ENCODE measurements at places on chromosomes 6 and 20.
A peak's percentile ranks its signal among the peaks of the same experiment; 100 is the strongest.

- H3K27ac ChIP-seq, result peak overlapping the region; percentile 92
- H3K4me1 ChIP-seq, result peaks cover 46% of the 10 kb centered on the region
- H3K4me3 ChIP-seq, result peak overlapping the region; percentile 97
- H3K27me3 ChIP-seq, result no peaks in the 10 kb centered on the region
- peaks cover 43% of the 10 kb centered on the region for H3K36me3 ChIP-seq
Observed at GRCh38 chr6:159762681-159763293, 942 bp downstream of the ACAT2 start.

DNA sequence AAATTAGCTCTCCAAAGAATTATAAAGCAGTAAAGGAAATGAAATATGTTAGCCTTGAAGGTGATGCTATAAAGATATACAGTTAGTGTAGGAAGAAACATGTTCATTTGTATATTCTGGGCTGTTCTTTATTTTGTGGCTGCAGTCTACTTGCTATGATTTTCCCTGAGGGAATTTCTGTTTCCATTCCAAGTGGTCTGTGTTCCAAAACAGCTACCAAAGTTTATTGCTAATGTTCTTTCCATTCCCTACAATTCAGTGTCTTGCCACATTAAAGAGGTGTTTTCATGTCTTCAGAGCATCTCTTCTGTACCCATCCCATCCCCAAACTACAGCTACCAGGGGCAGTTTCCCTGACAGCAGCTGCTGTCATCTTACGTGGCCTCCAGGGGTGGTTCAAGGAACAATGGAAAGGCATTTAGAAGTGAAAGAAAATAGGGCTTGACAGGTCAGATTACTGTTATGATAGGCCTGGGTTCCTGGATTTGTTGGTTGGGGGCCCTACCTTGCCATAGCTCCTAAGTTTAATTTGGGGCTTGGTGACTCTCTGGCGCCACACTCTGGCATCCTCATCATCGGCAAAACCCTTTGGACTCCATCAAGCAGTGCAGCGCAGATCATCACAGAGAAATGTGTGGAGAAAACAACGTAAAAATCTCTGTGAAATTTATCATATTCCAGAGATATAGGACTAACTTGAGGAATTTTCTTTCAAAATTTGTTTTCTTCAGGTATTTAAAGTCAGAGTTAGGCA lies 33.8 kb upstream of the AIG1 start:
- peaks cover 11% of the 10 kb centered on the region for H3K4me1 ChIP-seq
- H3K36me3 ChIP-seq, result peaks cover 1% of the 10 kb centered on the region
- H3K27me3 ChIP-seq, result no peaks in the 10 kb centered on the region
- DNase-seq, result peak; percentile 9
- no peak overlapping the region for H3K27ac ChIP-seq
- no peak overlapping the region for H3K4me3 ChIP-seq

DNA sequence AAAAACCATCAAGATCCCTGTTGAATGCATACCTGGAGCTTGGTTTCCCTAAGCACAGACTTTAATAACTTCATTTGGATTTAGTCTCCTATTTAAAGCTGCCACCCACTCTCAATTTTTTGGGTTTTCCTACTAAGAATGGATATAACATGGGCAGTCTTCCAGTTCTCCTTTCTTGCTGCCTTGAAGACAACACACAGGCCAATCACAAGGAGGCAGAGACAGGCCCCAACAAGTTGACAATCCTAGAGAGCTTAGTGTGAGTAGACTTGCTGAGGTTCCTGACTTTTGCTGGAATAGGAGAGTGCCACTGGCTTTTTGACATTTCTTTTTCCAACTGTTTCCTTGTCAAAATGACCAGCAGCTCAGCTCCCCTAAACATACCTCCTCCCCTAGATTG lies 112.3 kb upstream of the ESR1 start:
- H3K27me3 ChIP-seq, result peaks cover 15% of the 10 kb centered on the region
- H3K36me3 ChIP-seq, result peaks cover 7% of the 10 kb centered on the region
- no peak for DNase-seq
- H3K4me1 ChIP-seq, result peaks cover 38% of the 10 kb centered on the region
- H3K27ac ChIP-seq, result no peak overlapping the region

GRCh38 chr6:21840428-21840827 lies 246.9 kb downstream of the SOX4 start:
- no peak overlapping the region for H3K27ac ChIP-seq
- H3K36me3 ChIP-seq, result no peaks in the 10 kb centered on the region
- H3K4me1 ChIP-seq, result peaks cover 9% of the 10 kb centered on the region
- H3K4me3 ChIP-seq, result no peak overlapping the region
- no peaks in the 10 kb centered on the region for H3K27me3 ChIP-seq

GRCh38 chr20:53837126-53837826 lies 233.1 kb downstream of the BCAS1 start:
- H3K27me3 ChIP-seq, result no peaks in the 10 kb centered on the region
- peaks cover 66% of the 10 kb centered on the region for H3K4me1 ChIP-seq
- peak overlapping the region; percentile 58 for H3K27ac ChIP-seq
- no peak overlapping the region for H3K4me3 ChIP-seq
- no peak for DNase-seq

DNA sequence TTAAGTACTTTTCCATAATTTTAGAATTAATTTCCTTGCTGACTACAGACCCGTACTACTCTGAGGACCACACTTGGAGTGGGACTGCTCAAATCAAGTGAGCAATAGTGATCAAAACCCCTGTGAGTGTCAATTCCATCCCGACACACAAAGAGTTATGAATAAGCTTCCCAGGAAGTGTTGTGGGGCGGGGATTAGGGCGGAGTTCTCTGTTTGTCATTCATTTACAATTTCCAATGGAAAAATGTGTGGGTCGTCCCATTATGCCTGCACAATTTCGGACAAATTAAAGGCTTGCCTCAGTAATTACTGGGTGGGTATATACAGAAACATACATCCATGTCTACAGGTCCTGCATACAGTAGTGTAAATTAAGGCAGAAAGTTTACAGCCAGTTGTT lies 84.2 kb downstream of the ISM1 start:
- no peak for DNase-seq
- no peak overlapping the region for H3K4me3 ChIP-seq
- H3K27me3 ChIP-seq, result no peaks in the 10 kb centered on the region
- no peak overlapping the region for H3K27ac ChIP-seq
- no peaks in the 10 kb centered on the region for H3K36me3 ChIP-seq

All from activated T-helper 1 cell treated with anti-CD3 and anti-CD28 coated beads, Interleukin-12 subunit alpha, Interleukin-12 subunit beta, Interleukin-2, Interleukin-4 antibody, amounts not matched to agents 30 ng/mL and 10 ng/mL and 1 ng/mL, durations not matched to agents 14 hours and 24 hours and 36 hours (primary cell).